ENCODE measurements at places on chromosomes 16 and 17.
A peak's percentile ranks its signal among the peaks of the same experiment; 100 is the strongest.

GRCh38 chr17:78127888-78128550 lies 536 bp downstream of the TMC6 start:
- DNase-seq, result no peak

- no peak for DNase-seq
These were observed 45.8 kb downstream of the SYT17 start for GRCh38 chr16:19213885-19214284.

- DNase-seq, result no peak
These were observed 3.7 kb upstream of the HCRT start for GRCh38 chr17:42188749-42189650.

GRCh38 chr17:42325026-42325425 lies 36.7 kb downstream of the STAT5A start:
- peak; percentile 82 for DNase-seq

GRCh38 chr17:79113699-79114457 lies 39.3 kb downstream of the ENGASE start:
- DNase-seq, result no peak

GRCh38 chr17:45910667-45911066 lies 16.3 kb downstream of the MAPT start:
- DNase-seq, result no peak

Data from fibroblast of skin of right biceps (primary cell).